Bronchial smooth muscle cell (primary cell): ENCODE measurements at places on chromosomes 7 and 10. TPM values are rescaled to one million over a fixed set of nuclear protein-coding genes. Genes with fewer than 3 reads are reported as not detected.

Gene DMBT1
- under 0.01 TPM in 2 replicates for total RNA-seq

Gene RBM17
- total RNA-seq = 37.4 and 39.1 TPM in 2 replicates

Gene FAM25G
- not detected in 2 replicates for total RNA-seq

Gene MPP7
- total RNA-seq = under 0.01 and 0.26 TPM in 2 replicates

Gene GPR26
- not detected in 2 replicates for total RNA-seq

Gene CRHR2
- total RNA-seq = not detected in 2 replicates

Gene NPY
- not detected in 2 replicates for total RNA-seq

Gene FBXO24
- total RNA-seq = 0.43 and 0.47 TPM in 2 replicates

Gene MSMB
- total RNA-seq = not detected in 2 replicates

Gene NOC3L
- total RNA-seq = 11.6 and 17.2 TPM in 2 replicates

Gene PHKG1
- total RNA-seq = 0.47 and 1.0 TPM in 2 replicates

Gene LLCFC1
- not detected in 2 replicates for total RNA-seq

Gene TRIM50
- total RNA-seq = not detected in 2 replicates

Gene TAS2R41
- not detected in 2 replicates for total RNA-seq

Gene CARD11
- under 0.01 TPM in 1 of 2 replicates, not detected in the other for total RNA-seq

Gene HOXA7
- total RNA-seq = under 0.01 TPM in 1 of 2 replicates, not detected in the other

Gene EPHB6
- total RNA-seq = under 0.01 and 1.2 TPM in 2 replicates

Gene PAPSS2
- total RNA-seq = 82.8 and 191 TPM in 2 replicates

Gene OR2A5
- not detected in 2 replicates for total RNA-seq

Gene NEUROG3
- not detected in 2 replicates for total RNA-seq

Gene NUTM2D
- total RNA-seq = 1.6 and 2.0 TPM in 2 replicates

Gene TPK1
- total RNA-seq = 4.0 and 5.7 TPM in 2 replicates

Gene C7orf33
- not detected in 2 replicates for total RNA-seq

Gene ANKRD2
- 0.16 and 4.9 TPM in 2 replicates for total RNA-seq

Gene CASD1
- total RNA-seq = 11.2 and 11.7 TPM in 2 replicates

Gene AGMO
- under 0.01 TPM in 2 replicates for total RNA-seq

Gene DLX6
- not detected in 2 replicates for total RNA-seq

Gene RTKN2
- 0.17 and 0.47 TPM in 2 replicates for total RNA-seq

Gene TFR2
- total RNA-seq = 0.26 TPM in 1 of 2 replicates, not detected in the other

Gene CCDC3
- 0.16 and 0.17 TPM in 2 replicates for total RNA-seq

Gene ABCA13
- total RNA-seq = 2.7 and 3.0 TPM in 2 replicates

Gene HTRA1
- total RNA-seq = 88.8 and 155 TPM in 2 replicates

Gene PCLO
- under 0.01 TPM in 2 replicates for total RNA-seq

Gene TMEM213
- not detected in 2 replicates for total RNA-seq

Gene CRYGN
- total RNA-seq = 0.26 and 0.47 TPM in 2 replicates

Gene ASAH2
- 0.26 and 0.32 TPM in 2 replicates for total RNA-seq

Gene GDF10
- 7.7 and 152 TPM in 2 replicates for total RNA-seq

Gene ZNF804B
- not detected in 2 replicates for total RNA-seq

Gene STN1
- total RNA-seq = 38.3 and 40.4 TPM in 2 replicates

Gene MYL10
- not detected in 2 replicates for total RNA-seq

Gene ABCB4
- total RNA-seq = 5.7 and 6.8 TPM in 2 replicates

Gene HTR7
- total RNA-seq = 2.9 and 3.3 TPM in 2 replicates

Gene LRRC17
- 311 and 381 TPM in 2 replicates for total RNA-seq

Gene CALCR
- not detected in 2 replicates for total RNA-seq

Gene FLNC
- total RNA-seq = 166 and 209 TPM in 2 replicates

Gene DYNC1I1
- total RNA-seq = 0.17 and 0.47 TPM in 2 replicates

Gene ABCC2
- total RNA-seq = 0.47 and 0.60 TPM in 2 replicates
